SK-MEL-5 (cell line): ENCODE measurements at places on chromosomes 1 and 21.

- no peak for DNase-seq
These were observed 392 bp downstream of the MRPL55 start for GRCh38 chr1:228108742-228109072.

- no peak for DNase-seq
These were observed 3.1 kb downstream of the CCDC190 start for GRCh38 chr1:162857850-162858249.

DNA sequence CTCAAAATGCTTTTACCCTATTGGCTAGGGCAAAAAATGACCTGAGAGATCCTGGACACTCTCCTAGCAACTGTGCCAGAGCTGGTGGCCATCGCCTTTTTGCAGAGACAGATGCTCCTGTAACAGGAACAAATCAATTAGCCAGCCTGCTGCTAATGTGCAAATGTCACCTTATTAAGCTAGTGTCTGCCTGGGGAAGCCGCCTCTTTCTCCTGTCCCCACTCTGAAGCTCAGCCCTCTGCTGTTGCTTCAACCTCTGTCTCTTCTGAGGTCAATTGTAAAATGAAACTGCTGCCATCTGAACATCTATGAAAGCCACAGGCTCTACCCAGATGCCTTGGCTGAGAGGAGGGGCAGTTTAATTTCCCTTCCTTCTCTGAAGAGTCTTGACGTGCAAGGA lies 85.5 kb upstream of the CACNA1E start:
- DNase-seq: no peak

DNA sequence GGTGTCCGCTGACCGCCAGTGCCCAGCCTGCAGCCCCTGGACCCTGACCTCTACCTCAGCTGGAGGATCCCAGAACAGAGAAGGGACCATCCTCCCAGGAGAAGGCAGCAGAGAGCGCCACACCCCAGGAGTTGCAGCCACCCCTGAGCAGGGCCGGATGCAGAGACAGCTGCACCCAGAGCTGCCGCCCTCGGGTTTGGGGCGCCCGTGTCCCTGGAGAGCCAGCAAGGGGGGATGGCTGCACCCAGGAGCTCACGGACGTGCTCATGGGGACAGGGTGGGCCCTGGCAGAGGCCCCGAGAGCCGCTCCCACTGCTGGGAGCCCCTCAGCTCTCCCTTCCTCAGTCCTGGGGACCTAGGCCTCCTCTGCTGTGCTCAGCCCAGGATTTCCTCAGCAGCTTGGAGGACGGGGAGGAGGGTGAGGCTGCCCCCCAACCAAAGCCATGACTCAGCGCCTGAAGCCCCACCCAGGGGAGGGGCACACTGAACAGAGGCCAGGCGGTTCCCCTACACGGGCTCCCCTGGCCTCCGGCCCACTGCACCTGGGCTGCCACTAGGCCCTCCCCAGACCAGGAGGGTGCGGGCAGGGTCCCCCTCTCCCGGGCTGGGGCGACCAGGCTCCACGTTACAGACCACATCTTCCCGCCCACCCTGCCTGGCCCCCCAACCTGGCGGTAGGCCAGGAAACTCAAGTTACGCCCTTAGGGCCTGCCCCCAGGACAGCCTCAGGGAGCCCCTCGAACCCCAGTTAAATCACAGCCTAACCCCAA lies 2.2 kb downstream of the ACAP3 start:
- no peak for DNase-seq

DNA sequence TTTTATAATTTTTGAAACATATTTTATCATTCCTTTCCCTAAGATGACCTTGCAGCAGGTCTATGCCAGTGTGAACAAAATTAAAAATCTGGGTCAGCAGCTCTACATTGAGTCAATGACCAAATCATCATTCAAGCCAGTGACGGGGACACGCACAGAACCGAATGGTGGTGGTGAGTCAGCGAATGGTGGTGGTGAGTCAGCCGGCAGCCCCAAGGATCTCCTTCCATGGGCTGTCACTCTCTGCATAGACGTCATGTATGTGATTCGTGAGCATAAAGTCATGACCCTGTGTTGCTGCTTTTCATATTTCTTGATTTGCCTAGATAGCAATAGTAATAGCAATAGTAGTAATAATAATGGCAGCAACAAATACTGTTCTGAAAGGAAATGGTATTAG lies 26.3 kb downstream of the PER3 start:
- no peak for DNase-seq

DNA sequence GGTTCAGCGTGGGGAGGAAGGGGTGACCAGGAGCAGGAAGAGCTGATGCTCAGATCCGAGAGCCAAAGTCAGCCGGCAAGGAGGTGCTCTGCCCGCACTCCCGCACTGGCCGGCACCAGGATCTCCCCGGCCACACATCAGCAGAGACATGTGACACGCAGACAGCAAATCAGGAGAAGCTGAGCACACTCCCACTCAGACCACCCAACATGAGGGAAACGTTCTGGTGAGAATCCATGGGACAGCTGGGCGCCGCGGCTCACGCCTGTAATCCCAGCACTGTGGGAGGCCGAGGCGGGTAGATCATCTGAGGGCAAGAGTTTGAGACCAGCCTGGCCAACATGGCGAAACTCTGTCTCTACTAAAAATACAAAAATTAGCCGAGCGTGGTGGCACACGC lies 18.6 kb upstream of the PTTG1IP start:
- DNase-seq: no peak

GRCh38 chr1:205950826-205951549 lies 7.7 kb upstream of the SLC26A9 start:
- no peak for DNase-seq

DNA sequence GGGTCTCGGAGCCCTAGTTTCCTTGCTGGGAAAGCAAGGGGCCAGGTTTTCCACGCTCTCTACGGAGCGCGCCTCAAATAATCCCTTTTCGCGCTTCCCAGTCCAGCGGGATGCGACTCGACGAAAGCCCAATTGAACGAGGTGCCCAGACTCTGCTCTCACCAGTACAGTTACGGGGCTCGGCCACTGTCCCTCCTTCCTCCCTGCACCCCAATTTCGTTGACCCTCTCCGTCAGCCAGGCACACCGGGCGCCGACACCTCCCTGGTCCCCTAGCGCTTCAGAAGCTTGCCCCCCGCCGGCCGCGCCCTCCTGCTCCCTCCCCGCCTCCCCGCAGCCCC lies 389 bp downstream of the SEMA6C start:
- no peak for DNase-seq

DNA sequence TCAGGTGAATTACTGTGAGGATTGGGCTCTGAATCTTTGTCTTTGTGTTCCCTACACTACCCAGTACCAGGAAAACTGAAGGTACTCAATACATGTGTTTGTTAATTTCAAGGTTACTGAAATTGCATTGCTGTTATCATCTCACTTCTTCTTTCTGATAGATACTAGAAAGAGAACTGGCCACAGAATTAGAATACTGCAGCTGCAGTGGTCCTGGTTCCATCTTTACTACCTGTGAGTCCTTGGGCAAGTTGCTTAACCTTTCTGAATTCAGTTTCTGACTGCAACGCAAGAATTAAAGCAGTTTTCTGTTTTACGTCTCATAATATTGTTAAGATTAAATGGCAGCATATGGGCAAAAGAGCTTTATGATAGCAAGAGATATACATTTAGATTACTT lies 263.5 kb downstream of the LMO4 start:
- no peak for DNase-seq

DNA sequence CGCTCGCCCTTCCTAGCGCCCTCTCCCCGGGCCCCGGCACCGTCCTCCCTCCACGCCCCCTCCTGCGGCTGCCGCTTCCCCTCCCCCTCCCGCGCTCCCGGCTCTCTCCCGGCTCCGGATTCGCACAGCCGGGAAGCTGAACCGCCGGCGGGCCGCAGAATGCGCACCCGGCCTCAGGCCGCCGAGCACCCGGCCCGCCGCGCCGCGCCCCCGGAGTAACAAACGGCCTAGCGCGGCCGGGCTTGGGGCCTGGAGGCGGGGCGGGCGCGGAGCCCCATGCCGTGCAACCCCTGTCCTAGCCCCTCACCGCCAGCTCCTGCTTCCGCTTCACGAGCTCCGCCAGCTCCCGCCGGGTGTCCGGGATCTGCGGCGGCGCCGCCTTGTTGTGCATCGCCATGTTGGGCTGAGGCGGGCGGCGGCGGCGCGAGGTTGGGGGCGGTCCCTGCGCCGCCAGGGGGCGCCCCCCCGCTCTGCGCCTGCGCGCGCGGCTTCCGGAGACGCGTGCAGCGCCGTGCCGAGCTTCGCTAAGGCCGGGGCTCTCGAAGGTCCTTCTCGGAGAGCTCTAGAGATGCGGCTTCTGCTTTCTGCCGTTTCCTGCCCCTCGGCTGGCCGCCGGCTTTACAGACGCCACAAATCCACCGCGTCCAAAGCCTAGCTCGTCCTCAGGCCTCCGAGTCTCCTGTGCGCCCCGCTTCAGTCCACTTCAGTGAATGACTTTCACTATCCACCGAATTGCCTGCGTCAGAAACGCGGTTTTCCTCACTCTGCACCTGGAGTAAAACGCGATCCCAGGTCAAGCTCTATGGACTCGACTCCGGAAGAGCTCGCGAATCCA lies at the start of gene MEAF6:
Gene MEAF6, minus strand, starts transcription at position 417 of the 835 bp plus-strand sequence. Its CDS starts 20 bp downstream, at position 397.
- DNase-seq: peak; percentile 72

DNA sequence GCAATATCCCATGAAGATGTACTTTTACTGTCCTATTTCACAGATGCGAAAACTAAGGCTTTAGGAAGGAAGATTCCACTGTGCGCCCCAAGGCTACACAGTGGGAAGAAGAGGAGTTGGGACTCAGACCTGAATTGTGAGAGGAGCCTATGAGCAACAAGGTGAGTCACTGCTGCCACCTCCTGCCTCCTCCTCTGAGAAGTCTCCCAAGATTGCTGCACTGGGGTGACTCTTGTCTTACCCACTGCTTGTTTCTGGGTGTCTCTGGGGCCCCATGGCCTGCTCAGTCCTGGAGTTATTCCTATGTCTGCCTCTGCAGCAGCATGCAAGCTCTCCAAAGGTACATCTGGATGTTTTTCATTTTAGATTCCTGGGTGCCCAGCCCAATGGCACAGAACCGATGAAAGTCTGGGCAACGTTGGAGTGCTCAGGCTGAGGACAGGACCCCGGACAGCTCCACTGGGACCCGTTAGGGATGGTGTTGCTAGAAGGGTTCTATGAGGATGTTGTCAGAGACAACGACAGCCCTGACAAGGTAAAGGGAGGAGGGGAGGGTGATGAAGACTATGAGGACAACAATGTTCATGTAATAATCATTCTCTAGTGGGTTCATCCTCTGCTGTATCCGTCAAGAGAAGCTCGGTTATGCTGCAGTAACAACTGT lies 11.0 kb upstream of the C1QA start:
- no peak for DNase-seq

GRCh38 chr1:16009030-16009460 lies 5.0 kb downstream of the SRARP start:
- DNase-seq: peak; percentile 76

- DNase-seq: no peak
These were observed 28.0 kb downstream of the RRP1 start for GRCh38 chr21:43817157-43818086.

DNA sequence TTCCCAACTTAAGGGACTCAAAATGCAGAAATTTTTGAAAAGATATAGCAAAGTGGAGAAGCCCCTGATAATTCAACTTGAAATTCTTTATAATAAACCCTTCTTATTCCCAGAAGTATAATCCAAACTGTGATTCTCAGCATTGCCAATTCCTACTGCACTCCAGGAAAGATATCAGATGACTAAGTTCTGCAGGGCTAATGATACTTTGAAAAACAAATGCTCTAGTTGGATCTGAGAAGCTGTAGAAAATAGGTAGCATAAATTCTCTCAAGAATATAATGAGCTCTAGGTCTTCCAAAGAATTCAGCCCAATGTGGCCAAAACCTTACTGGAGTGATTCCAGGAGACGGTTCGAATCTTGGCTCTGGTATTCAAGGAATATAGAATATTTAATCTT lies 294.0 kb upstream of the PTBP2 start:
- no peak for DNase-seq

GRCh38 chr1:206782448-206782847 lies 10.2 kb upstream of the IL10 start:
- DNase-seq: no peak

DNA sequence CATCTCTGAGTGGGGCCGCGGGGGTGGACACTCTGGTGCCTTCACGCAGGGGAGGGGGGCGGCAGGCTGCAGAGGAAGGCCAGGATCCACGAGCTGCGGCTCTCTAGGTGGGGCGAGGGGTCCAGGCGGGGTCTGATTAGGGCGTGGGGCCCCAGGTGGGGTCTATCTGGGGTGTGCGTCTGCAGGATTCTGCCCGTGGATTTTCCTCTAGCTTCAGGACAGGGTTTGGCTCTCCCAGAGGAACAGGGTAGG lies 6.3 kb downstream of the JMJD4 start:
- no peak for DNase-seq

DNA sequence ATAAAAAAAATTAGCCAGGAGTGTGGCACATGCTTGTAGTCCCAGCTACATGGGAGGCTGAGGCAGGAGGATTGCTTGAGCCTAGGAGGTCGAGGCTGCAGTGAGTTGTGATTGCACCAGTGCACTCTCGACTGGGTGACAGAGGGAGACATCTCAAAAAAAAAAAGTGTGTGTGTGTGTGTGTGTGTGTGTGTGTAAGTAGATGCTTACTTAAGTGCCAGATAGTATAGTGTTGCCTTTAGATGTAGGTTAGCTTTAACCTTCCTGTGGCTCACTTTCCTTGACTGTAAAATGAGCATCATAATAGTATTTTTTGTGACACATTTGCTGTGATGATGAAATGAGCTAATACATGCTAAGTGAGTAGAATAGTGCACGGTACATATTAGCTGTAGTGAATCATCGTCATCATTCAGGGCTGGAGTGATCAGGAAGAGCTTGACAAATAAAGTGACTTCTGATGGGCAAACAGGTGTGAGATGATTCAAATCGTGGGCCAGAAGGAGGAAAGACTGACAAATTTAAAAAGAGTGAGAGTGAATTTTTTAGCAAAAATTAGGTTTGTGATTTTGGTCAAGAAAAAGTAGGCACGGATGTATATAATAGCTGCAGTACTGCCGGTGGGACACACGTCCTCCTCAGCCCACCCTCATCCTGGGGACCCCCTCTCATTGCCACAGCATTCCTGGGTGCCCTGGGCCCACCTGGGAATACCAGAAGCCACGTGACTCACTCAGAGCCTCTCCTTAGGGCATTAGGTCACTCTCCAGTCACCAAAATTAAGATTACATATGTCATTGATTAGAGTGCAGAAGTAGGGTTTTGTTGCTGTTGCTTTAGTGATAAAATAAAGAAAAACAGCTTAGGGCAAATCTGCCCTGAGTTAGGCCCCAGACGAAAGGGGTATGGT lies 33.9 kb downstream of the EIF2D start:
- DNase-seq: no peak
